ENCODE measurements at places on chromosomes 3 and 15.

DNA sequence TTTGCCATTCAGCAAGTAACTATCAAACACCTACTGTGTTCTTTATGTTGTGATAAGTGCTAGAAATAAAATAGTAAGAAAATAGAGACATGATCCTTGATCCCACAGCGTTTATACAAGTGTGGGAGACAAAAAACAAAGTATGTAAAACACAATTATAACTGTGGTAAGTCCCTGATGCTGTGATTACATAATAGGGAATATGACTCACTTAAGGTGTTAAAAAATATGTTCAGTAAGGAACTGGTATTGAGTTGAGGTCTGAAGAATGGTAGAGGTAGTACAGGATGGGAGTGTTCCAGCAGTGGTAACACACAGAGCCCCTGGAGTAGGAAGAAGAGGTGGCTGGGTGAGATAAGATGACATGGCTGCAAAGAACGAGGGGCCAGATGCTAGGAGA is 132.1 kb upstream of the TMC3 start:
- DNase-seq: no peak

GRCh38 chr3:98780343-98780742 is 17.2 kb downstream of the ST3GAL6 start:
- no peak for DNase-seq

GRCh38 chr3:169008776-169009358 is 654.6 kb downstream of the MECOM start:
- no peak for DNase-seq

DNA sequence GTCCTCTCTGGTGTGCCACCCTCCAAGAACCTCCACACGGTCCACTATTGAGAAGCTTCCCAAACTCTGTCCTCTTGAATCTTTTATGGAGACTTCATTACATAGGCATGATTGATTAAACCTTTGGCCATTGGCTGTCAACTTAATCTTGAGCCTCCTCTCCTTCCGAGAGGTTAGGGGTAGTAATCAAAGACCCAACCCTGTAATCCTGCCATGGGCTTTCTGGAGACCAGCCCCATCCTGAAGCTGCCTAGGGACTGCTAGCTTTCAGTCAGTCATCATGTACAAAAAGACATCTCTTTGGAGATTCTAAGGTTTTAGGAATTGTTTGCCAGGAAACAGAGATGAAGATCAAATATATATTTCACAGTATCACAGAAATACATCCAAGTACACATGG is 37.0 kb downstream of the APH1B start:
- DNase-seq: no peak

GRCh38 chr3:130389743-130390478 is 44.4 kb downstream of the COL6A5 start:
- DNase-seq: no peak

DNA sequence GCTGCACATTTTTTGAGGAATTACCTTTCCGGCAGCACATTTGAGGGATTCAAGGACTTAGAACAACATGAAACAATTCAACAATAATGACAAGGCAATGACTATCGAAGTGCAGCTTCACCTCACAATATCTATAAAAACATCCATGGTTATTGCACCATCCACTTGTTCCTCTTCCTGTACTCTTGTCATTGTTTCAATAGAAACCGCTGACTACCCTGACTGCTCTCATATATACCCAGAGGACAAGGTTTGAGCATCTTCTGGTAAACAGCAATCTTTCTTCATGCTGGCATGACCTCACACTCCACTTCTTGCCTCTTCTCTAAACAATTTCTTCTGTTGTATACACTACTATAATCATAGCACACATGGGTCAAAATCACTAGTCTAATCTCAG is 864.9 kb downstream of the FHIT start:
- DNase-seq: peak; percentile 44

GRCh38 chr3:134388788-134389485 is 14.7 kb upstream of the AMOTL2 start:
- DNase-seq: no peak

- peak; percentile 39 for DNase-seq
Measured at GRCh38 chr3:34419801-34420200, 621.4 kb downstream of the PDCD6IP start.

DNA sequence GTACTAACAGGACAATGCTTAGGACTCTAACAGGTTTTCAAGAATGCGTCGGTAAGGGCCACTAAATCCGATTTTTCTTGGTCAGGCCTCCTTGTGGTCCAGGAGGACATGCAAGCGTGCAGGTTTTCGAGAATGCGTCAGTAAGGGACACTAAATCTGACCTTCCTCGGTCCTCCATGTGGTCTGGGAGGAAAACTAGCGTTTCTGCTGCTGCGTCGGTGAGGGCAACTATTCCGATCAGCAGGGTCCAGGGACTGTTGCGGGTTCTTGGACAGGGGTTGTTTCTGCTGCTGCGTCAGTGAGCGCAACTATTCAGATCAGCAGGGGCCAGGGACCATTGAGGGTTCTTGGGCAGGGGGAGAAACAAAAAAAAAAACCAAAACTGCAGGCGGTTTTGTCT is 7.8 kb upstream of the UBP1 start:
- DNase-seq: no peak

DNA sequence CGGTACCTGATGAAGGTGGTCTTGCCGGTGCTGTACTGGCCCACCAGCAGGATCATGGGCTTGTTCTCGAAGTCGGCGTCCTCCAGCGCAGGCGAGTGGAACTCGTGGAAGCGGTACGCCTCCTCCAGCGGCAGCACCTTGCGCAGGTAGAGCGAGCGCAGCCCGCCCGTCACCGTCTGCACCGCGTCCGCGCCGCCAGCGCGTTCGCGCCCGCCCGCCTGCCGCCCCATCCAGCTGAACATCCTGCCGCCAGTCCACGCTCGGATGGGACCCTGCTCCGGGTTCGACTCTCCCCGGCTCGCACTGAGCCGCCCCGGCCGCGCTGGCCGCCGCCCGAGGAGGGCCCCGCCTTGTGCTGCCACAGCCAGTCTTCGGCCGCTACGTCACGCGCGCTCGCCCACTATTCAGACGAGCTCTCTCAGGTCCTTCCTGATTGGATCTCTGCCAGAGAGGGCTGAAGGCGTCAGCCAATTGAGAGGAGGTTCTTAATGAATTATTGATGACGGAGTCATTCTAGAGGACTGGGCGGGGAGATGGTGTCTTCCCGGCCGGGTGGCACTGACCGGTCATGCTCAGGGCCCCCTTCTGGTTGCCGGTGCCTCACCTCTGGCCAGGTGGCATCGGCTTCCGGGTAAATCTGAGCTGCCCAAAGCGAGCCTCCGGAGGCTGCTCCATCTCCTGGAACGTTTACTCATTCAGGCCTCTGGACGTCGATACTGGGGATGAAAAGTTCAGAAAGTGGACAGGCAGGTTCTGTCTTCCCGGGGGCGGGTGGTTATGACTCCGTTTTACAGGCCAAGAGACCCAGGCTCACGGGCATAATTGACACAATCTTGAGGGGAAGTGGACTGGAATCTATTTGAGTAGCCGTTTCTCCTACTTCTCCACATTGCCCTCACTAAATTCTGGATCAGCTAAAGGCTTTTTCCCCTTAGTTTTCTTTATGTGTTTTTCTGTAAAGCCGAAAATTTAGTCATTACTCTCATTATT is at the start of gene EHD4:
EHD4 (minus strand) TSS at position 305 of the 990 bp plus-strand sequence; CDS start at position 242, 63 bp downstream.
- DNase-seq: peak; percentile 86

GRCh38 chr15:40104865-40105516 is 3.7 kb downstream of the BMF start:
- peak; percentile 69 for DNase-seq

- no peak for DNase-seq
Measured at GRCh38 chr3:98874602-98875249, 26.8 kb downstream of the DCBLD2 start.

DNA sequence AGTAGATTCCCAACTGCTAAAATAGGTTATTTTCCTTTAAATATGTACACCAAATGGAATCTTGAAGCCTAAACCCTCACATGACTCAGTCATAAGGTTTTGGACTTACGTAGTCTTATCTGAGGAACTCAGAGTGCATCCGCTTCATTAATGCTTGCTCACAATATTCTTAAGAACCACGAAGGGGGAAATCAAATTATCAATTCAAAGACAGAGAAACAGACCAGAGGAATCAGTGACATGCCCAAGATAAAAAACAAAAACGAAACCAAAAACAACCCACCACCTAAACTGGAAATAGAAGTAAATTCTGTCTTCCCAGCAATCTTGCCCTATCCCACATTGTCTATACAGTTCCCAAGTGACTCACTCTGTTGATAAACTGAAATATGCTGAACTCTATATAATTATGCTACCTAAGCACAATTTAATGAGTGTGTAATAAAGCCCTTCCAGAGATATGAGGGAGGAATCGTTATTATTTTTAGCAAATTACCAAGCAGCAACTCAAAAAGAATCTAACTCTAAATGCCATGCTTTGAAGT is 135.4 kb upstream of the CBLB start:
- no peak for DNase-seq

DNA sequence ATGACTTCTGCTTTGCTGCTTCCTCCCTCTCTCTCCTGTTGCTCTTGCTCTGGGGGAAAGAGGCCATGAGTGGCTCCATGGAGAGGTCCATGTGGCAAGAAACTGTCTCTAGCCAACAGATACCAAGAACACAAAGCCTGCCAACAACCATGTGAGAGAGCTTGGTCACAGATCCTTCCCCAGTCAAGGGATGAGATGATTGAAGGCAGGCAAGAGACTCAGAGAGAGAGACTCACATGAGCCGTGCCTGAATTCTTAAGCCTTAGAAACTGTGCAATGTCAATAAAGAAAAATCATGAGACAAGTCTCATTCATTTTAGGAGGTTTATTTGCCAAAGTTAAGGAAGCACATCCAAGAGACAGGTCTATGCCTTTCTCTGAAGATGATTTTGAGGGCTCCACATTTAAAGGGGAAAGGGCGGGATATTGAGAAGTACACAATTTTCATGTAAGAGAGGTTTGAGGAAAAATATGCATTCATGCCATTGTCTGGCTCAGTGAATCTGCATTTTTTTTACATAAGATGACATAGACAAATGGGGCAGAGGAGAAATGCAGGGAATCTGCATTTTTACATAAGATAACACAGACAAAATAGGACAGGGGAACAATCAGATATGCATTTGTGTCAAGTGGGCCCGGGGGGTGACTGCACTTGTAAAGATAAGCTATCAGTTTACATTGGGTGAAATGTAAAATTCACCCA is 59.5 kb upstream of the SUCLG2 start:
- no peak for DNase-seq

- no peak for DNase-seq
Measured at GRCh38 chr3:146468234-146468633, 1.1 kb downstream of the PLSCR2 start.

- DNase-seq: no peak
Measured at GRCh38 chr15:96230526-96231181, 99.8 kb upstream of the NR2F2 start.

- no peak for DNase-seq
Measured at GRCh38 chr3:14329116-14329830, 73.1 kb upstream of the SLC6A6 start.

GRCh38 chr15:92645051-92645631 is 10.4 kb downstream of the FAM174B start:
- no peak for DNase-seq

GRCh38 chr3:129503471-129504291 is 24.8 kb upstream of the RHO start:
- no peak for DNase-seq

DNA sequence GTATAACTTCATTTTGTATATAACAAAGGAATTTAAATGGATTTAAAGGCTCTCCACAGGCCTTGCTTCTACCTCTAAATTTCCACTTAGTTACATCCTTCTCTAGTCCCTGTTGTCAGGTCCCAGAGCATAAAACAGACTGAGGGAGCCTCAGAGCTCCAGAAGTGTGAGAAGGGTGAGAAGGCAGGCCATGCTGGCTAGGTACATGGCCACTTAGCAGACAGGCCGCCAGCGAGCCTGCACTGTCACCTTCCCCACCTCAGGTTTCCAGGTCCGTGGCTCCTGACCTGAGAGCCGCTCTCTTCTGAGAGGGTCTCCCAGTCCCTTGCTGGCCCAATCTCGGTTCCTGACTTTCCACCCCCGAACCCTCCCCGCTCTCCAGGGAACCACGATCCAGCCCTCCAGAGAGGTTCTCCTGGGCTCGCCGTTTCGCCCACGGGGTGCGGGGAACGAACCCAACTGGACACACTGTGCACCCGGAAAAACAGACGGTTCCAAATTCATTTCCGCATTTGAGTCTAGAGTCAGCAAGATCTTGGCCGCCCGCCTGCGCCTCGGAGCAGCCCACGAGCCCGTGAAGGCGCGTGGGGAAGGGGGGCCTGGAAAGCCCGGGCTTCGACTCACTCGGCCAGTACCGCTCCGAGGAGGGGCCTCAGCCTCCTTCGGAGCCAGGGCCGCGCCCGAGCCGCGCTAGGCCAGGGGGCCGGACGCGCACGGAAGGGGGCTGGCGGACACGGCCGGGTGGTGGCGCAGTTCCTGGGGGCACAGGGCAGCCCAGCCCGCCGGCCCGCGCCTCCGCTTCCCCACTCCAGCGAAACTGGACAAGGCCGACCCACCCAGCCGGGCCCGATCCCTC is 16.7 kb upstream of the SOX2 start:
- no peak for DNase-seq

DNA sequence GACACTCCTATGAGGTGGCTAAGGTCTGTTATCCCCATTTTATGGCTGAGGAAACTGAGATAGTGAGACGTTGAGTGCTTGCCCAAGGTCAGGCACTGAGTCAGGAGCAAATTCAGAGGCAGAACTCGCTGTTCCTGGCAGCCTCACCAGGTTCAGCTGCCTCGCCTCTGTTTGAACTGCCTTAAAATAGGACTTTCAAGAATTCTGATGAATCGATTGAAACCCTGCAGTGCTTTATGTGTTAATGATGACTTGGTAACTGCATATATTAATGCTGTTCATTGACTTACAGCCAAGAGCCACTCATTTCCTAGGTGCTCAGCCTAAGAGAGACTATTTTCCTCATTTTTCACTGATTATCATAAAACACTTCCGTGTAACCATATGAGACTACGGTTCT is 79.5 kb upstream of the BHLHE40 start:
- no peak for DNase-seq

GRCh38 chr3:80297720-80298119 is 529.9 kb upstream of the ROBO1 start:
- DNase-seq: no peak

GRCh38 chr3:50352781-50353180 is 2.1 kb downstream of the CYB561D2 start:
- DNase-seq: peak; percentile 37

DNA sequence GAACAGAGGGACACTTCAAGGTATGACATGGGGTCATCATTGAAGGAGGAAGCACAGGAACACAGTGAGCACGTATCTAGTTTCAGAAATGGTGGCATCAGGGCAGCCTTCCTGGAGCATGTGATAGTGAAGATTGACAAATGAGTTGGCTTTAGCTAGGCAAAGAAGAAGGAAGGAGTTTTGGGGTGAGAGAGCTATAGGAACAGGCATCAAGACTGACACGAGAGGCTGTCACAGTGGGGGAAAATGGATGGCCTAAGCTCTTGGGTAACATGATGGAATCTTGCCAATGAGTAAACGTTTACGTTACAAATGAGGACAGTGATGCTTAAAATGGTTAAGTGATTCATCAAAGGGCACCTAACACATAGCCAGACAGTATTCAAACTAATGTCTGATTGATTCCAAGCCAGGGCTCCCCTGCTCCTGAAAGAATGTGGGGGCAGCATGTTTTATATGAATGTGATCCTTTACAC is 23.1 kb upstream of the GPR171 start:
- no peak for DNase-seq

GRCh38 chr3:150765949-150766720 is 3.2 kb upstream of the SIAH2 start:
- no peak for DNase-seq
